Mesothelial cell of epicardium (in vitro differentiated cells): ENCODE measurements at places on chromosomes 4 and X. TPM values are rescaled to one million over a fixed set of nuclear protein-coding genes. Genes with fewer than 3 reads are reported as not detected.

- DNase-seq, result no peak
Observed at GRCh38 chr4:81589262-81589661, 117.6 kb upstream of the RASGEF1B start.

DNA sequence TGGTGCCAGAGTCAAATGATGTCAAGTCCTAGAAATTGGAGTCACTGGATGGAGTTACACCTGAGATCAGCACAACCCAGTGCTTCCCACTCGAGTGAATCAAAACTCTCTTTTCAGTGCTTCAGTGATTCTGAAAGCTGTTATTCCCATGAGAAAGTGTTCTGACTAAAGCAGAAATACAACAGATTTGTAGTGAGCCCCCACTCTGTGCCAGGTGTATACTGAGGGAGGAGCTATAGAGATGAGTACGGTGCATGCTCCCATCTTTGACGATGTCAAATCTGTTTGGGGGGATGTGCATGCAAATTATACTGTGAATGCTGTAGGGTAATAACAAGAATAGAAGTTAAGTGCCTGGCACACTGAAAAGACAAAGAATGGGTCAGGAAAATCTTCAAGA lies 330.2 kb downstream of the HS3ST1 start:
- DNase-seq, result no peak

The SLC16A2 gene
- 14.8 to 15.2 TPM (median 15.0 TPM) in 3 replicates for total RNA-seq

The MAGEA9B gene
- total RNA-seq, result not detected in 3 replicates

- DNase-seq, result no peak
Observed at GRCh38 chr4:143489106-143489505, 24.4 kb upstream of the SMARCA5 start.

The PCDH11X gene
- total RNA-seq, result 9.8 to 13.5 TPM (median 12.5 TPM) in 3 replicates
